ENCODE measurements at places on chromosomes 5 and 9.
A peak's percentile ranks its signal among the peaks of the same experiment; 100 is the strongest.

DNA sequence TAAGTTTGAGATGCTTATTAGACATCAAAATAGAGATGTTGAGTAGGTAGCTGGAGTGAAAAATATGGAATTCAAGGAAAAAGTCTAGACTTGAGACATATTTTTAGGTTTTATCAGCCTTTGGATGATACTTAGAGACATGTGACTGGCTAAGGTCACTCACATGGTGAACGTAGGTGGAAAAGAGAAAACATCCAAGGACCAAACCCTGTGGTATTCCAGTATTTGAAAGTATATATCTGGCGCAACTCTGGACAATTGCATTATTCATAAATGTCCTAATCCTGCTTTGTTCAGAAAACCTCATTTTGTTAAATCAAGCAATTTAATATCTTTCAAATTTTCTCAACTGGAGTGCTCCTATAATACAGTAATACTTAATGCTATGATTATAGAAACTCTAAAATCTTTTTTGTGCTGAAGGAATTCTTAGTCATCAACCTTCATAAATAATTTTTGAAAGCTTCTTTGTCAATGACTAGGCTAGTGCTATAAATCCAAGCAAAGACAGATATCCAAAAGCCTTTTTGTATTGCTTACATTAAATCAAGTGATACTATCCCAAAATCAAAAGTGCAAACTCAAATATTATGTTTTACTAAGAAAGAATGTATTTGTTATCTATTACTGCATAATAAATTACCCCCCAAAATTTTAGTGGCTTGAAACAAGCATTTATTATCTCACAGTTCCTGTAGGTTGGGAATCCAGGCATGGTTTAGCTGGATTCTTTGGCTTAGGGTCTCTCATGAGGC is 452.0 kb downstream of the ENC1 start:
- H3K4me1 ChIP-seq = no peaks in the 10 kb centered on the region
- H3K36me3 ChIP-seq = no peaks in the 10 kb centered on the region
- no peak overlapping the region for H3K27ac ChIP-seq

GRCh38 chr9:69822116-69822750 is 1.6 kb downstream of the CFAP95 start:
- no peak overlapping the region for H3K4me3 ChIP-seq
- DNase-seq = peak; percentile 54
- H3K36me3 ChIP-seq = peaks cover 3% of the 10 kb centered on the region
- H3K27me3 ChIP-seq = peaks cover 17% of the 10 kb centered on the region
- H3K4me1 ChIP-seq = peaks cover 40% of the 10 kb centered on the region

GRCh38 chr5:79349047-79349446 is 113.1 kb downstream of the JMY start:
- H3K4me1 ChIP-seq = no peaks in the 10 kb centered on the region
- no peak overlapping the region for H3K4me3 ChIP-seq
- peaks cover 1% of the 10 kb centered on the region for H3K27me3 ChIP-seq
- DNase-seq = no peak

- peaks cover 14% of the 10 kb centered on the region for H3K4me1 ChIP-seq
- H3K27ac ChIP-seq = no peak overlapping the region
- no peaks in the 10 kb centered on the region for H3K36me3 ChIP-seq
- no peak overlapping the region for H3K4me3 ChIP-seq
- no peak for DNase-seq
Measured at GRCh38 chr5:75021219-75021618, 31.1 kb downstream of the GCNT4 start.

DNA sequence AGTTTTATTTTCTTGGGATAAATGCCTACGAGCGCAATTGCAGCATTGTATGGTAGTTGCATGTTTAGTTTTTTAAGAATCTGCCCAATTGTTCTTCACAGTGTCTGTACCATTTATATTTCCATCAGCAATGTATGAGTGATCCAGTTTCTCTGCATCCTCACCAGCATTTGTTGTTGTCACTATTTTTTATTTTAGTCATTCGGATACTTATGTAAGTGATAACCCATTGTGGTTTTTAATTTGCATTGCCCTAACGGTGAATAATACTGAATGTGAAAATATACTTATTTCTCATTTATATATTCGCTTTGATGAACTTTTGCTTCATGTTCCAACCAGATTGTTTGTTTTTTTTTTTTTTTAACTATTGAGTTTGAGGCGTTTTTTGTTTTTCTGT is 33.7 kb upstream of the PWWP2A start:
- H3K27me3 ChIP-seq = peaks cover 5% of the 10 kb centered on the region
- peaks cover 4% of the 10 kb centered on the region for H3K4me1 ChIP-seq
- no peak for DNase-seq
- H3K4me3 ChIP-seq = no peak overlapping the region
- H3K36me3 ChIP-seq = no peaks in the 10 kb centered on the region

DNA sequence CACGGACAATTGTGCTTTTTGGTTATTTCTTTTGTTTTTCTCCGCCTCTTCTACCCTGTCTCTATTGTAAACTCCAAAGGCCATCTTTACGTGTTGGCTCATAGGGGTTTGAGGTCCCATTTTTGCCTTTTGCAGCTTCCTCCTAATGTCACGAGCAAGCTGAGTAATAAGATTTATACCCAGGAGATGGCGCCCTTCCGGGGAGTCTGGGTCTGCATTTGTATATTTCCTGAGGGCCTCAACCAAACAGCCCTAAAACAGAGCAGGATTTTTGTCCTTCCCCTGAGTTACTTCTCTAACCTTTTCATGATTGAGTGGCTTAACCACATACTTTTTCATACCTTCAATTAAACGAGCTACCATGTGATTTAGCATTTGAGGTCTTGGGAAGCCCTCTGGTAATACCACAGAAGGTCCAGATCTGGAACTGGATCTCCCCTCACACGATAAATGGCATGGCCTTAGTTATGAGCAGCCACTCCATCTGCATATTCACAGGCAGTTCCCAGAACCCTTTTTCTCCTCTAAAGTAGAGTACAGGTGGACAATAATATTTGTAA is 11.2 kb upstream of the CFAP95 start:
- no peaks in the 10 kb centered on the region for H3K36me3 ChIP-seq
- H3K4me1 ChIP-seq = peaks cover 7% of the 10 kb centered on the region
- H3K4me3 ChIP-seq = no peak overlapping the region
- DNase-seq = peak; percentile 82

DNA sequence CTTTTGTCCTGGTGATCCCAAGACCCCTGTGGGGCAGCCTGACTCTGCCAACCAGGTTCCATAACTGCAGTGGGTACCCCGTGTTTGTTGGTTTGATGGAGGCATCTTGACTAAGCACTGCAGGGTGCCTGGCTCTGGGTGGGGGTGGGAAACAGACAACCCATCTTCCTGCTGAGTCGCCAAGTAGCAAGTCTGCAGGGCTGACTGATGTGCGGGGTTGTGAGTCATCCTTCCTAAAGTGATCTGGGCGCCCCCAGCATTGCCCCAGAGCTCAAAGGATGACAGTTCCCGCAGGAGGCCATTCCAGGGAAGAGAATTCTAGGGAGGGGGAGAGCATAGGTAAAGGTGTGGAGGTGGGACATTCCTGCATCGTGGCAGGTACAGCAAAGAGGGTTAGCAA is 23.5 kb downstream of the DAB2IP start:
- no peak for DNase-seq
- H3K4me1 ChIP-seq = no peaks in the 10 kb centered on the region
- no peak overlapping the region for H3K27ac ChIP-seq

DNA sequence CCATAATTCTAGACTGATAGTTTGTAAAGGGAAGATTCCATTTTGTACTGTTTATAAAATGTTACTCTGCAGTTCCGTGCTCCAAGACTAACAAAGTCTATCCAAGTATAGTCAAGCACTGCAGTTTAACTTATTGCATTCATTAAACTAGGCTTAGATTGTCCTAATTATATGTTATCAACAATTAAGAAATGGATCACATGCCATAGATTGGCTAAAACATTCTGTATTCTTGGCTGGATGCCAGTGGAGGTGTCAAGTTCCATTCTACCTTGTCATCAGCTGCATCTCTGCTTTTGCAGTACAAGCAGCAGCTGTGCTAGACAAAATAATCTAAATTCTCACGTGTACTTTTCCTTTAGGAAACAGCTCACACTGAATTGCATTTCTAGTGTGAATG is 69.4 kb upstream of the MEF2C start:
- no peak overlapping the region for H3K4me3 ChIP-seq
- no peak for DNase-seq
- H3K36me3 ChIP-seq = no peaks in the 10 kb centered on the region
- no peak overlapping the region for H3K27ac ChIP-seq
- no peaks in the 10 kb centered on the region for H3K4me1 ChIP-seq

- H3K27me3 ChIP-seq = no peaks in the 10 kb centered on the region
- no peak for DNase-seq
Measured at GRCh38 chr5:56319526-56320181, 86.5 kb upstream of the ANKRD55 start.

GRCh38 chr9:87674565-87675299 is 51.2 kb upstream of the CTSL start:
- H3K36me3 ChIP-seq = no peaks in the 10 kb centered on the region
- H3K4me3 ChIP-seq = no peak overlapping the region
- H3K27me3 ChIP-seq = no peaks in the 10 kb centered on the region
- no peak for DNase-seq
- peaks cover 3% of the 10 kb centered on the region for H3K4me1 ChIP-seq
